EH (cell line): ENCODE measurements at places on chromosomes 3 and 15.

- no peak for DNase-seq
Observed at GRCh38 chr15:92883876-92884435, 16.2 kb upstream of the CHD2 start.

DNA sequence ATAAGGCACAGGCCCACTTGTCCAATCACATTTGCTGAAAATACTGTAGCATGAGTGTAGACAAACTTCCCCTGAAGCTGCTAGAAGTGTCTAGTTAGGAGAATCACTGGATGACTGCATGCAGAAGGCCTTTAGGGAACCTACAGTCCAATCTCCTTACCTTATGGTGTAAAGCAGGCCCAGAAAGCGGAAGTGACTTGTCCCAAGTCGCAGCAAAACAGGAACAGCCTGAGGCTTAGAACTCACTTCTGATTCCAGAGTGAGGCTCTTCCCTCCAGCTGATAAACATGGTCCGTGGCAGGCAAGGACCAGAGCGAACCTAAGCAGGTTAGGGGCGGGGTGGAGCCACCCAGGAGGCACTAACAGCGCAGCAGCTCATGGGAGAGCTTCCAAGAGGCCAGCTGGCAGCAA, 2.5 kb downstream of the GRAMD2A start:
- DNase-seq: no peak

- DNase-seq: peak; percentile 91
Observed at GRCh38 chr3:194682694-194683310, 2.9 kb upstream of the FAM43A start.

- DNase-seq: no peak
Observed at GRCh38 chr15:99098991-99099390, 5.9 kb upstream of the SYNM start.

- DNase-seq: no peak
Observed at GRCh38 chr15:56838085-56838484, 80.4 kb upstream of the TCF12 start.

- peak; percentile 10 for DNase-seq
Observed at GRCh38 chr3:16802389-16802788, 82.4 kb upstream of the PLCL2 start.

DNA sequence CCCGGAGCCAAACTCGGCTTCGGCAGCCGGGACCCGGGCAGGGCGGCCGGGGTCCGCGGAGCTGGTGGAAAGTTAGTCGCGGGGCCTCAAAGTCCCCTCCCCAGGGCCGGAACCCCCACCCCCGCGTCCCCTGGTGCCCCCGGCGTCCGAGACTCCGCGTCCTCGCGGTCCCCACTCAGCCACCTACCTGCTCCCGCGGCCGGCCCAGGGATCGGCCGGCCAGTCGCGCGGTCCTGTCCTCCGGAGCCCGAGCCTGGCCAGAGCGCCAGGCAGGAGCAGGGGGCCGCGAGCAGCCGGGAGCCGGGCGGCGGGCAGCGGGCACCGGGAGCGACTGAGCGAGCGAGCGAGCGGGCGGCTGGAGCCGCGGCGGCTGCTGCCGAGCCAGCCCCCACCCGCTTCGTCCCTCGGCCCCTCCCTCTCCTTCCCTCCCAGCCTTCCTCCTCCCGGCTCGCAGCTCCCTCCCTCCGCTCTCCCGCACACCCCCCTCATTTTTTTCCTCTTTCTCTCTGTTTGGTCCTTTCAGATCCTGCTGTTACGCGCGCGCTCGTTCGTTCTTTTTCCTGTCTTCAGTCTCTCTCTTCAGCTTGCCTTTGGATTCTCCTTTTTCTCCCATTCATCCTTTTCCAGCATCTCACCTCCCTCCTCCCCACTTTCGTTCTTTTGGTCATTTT, at the start of gene MEGF11:
Gene MEGF11 (minus strand): TSS at position 333 of the 671 bp plus-strand sequence. CDS start 125,347 bp downstream, outside the sequence.
- peak; percentile 54 for DNase-seq

DNA sequence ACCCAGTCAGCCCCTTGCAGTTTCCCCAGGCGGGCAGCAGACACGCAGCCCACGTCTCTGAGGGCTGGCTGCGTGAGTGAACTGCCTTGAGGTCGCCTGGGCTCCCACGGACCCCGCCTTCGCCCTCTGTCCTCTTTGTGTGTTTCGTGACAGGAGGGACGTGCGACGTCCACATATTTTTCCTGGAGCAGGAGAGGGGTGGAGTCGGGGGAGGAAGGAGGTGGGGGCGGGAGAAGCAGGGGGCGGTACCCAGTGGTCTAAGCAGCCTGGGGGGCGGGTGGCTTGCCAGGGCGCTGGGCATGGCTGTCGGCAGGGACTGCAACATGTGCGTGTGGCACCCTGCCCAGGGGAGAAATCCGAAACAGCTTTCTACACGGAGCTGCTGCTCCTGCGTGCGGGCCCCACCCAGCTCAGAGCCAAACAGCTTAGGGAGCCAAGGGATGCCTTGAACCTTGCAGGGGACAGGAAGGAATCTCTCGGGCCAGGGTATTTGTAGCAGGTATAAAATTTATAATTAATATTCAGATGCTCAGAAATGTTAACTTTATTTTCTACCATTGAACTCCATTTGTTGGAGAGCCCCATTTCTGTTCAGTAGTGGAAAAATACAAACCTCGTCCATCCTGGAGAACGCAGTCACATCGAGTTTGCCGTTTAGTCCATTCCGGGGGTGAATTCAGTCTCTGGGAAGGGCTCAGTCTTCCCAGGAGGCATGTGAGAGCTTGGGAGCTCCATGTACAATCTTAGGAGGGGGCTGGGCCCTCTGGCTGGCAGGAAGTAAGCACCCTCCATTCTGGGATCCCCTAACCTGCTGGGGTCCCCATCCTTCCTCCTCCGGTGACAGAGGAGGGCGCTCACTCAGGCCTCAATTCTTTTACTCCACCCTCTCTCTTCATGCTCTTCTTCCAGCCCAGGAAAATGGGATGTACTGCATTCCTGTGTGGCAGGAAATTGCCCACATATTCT, 79.1 kb upstream of the MEF2A start:
- peak; percentile 91 for DNase-seq

GRCh38 chr3:107201146-107201545, 176.1 kb upstream of the CCDC54 start:
- no peak for DNase-seq

DNA sequence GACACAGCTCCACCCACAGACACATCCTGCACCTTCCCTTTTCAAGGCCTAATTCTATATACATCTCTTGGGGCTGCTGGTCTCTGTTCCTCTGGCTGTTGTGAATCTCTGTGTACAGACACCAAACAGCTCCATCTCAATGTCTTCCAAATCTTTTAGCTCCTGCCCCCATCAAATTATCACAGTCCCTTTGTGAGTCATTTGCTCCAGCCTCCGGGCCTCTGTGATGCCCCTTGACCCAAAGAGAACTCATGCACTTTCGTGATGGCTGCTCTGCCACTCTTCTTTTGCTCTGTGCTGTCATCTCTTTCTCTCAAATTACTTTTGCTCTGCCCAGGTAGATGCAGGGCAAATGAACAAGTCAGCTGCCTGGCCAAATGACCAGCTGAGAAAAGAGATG, 369.0 kb upstream of the CDIN1 start:
- DNase-seq: no peak

DNA sequence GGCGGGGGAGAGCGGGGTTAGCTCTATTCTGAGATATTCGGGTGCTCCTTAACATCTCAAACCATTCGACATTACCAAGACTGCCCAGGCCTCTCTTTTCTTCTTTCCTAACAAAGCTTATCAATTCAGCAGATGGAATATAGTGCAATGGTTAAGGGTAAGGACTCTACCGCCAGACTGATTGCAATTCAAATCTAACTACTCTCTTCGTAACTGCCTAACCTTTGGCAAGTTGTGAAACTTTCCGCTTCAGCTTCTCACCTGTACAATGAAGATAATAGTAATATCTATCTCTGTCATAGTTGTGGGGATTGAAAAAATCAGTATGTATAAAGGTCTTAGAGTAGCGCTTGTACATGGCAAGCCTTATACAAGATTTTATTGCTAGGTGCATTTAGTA, 972 bp downstream of the UBA5 start:
- DNase-seq: no peak

DNA sequence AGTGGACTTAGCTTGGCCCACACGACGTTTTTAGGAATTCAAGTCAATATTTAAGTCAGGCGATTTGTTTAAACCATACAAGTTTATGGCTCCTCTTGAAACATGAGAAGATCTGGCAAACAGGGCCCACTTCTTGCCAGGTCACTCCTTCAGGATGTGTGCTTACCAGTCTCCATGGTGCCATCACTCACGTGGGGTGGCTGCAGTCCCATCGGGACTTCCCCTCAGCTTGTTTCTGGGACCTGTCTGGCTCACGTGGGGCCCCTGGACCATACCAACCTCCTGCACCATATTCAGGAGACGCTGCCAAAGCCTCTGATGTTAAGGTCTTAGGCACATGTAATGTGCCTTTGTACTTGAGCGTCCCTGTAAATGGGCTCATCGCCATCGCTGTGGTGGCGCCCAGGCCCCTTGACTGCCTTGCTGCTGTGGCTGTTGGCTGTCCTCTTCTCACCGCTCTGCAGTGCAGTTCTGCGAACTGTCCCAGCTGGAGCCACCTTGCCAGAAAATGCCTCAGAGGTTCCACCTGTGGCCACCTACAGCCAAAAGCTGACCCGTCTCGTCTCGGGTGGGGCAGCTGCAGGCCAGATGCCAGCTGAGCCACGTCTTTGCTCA, 8.9 kb downstream of the MCM2 start:
- no peak for DNase-seq
